ENCODE measurements at places on chromosomes 3 and 15.

- no peak for DNase-seq
Observed at GRCh38 chr15:92902737-92903593, 2.8 kb downstream of the CHD2 start.

GRCh38 chr3:56251343-56251945 lies 216.8 kb downstream of the ERC2 start:
- no peak for DNase-seq

DNA sequence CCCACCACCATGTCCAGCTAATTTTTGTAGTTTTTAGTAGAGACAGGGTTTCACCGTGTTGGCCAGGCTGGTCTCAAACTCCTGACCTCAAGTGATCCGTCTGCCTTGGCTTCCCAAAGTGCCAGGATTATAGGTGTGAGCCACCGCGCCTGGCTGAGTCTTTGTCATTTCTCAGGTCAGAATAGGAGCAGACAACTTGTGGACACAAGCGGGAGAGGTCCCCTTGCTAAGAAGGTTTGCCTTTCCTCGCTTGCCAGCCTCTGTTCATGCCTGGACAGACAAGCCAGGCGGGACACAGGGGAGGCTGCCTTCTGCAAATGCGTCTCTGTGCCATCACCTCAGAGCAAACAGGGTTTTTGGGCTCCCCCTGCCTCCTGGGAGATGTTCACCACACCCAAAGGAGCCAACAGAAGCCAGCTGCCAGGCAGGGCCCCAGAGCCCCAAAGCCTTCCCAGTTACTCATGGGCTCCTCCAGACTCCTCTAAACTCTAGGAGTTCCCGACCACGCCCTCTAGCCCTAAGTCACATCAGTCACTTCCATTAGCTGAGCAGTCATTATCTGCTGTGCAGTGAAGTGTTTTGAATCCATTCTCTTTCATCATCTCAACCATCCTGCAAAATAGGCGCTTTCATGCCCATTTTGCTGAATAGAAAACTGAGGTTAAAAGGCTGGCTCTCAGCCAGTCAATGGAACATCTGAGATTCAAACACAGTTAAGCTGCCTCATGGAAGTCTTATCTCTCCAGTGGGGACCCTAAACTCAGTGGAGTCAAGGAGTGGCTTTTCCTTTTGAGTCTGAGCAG lies 245.0 kb downstream of the UACA start:
- DNase-seq = no peak

DNA sequence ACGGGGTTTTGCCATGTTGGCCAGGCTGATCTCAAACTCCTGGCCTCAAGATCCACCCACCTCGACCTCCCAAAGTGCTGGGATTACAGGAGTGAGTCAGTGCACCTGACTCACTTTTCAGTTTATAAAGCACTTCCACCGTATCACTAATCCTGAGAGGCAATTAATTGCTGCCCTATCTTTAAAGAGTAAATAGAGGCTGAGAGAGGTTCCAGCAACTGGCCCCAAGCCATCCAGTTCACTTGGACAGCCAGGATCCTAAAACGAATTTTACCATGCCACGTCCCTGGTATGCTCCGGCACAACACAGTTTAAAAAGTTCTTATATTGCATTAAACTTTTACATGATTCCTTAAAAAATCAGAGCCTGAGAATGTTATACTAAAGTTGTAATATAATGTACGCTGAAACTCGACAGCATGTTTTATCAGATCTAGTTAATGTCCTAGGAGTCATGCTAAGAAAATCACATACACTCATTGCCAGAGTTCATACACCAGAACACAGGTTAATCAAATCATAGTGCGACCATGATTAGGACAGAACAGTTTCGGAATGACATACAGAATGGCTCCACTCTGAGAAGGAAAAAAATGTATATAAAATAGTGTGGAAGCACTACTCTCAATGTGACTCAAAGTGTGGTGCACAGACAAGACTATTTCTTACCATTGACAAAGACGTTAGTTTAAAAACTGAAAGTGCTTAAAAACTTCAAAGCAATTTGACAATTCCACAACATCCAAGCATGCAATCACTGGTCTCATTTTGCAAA lies 125.4 kb downstream of the ULK4 start:
- DNase-seq = no peak

GRCh38 chr3:134239538-134239937 lies 11.1 kb downstream of the RYK start:
- no peak for DNase-seq

- no peak for DNase-seq
Observed at GRCh38 chr3:42270561-42270960, 4.6 kb upstream of the CCK start.

GRCh38 chr15:98518823-98519561 lies 129.3 kb upstream of the IGF1R start:
- peak; percentile 31 for DNase-seq

DNA sequence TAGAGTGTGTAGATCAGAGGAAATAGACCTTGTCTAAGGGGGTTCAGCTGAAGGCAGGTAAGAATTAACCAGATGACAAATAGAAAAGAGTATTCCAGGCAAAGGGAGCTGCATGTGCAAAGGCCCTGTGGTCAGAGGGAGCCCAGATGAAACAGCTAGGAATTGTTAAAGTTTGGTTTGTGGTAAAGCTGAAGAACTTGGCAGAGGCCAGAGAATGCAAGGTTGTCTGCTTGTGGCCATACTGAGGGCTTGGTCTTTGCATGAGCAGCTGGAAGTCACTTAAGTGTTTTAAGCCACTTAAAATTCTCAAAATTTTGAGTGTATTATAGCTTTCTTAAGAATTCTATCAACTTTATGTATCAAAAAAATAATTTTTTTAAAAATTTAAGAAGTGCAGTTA lies 116.5 kb downstream of the NEK10 start:
- no peak for DNase-seq

DNA sequence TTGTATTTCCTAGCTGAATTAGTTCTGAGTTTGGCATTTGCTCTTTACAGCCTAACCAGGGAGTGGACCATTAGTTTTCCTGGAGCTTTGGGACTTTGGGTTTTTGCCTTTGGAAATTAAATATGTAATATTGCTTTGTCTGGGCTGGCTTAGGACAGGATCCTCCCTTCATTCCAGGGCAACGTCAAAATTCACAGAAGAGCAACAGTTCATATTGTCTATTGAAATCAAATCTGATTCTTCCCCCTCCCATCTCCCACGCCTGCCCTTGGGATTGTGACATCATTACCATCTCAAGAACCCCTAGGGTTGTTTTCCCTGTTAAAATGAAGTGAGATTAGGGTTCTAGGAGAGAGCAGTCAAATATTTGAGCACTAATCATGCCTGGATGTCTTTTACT lies 194.1 kb downstream of the ROBO2 start:
- no peak for DNase-seq

- no peak for DNase-seq
Observed at GRCh38 chr3:105222568-105223093, 144.1 kb upstream of the ALCAM start.

DNA sequence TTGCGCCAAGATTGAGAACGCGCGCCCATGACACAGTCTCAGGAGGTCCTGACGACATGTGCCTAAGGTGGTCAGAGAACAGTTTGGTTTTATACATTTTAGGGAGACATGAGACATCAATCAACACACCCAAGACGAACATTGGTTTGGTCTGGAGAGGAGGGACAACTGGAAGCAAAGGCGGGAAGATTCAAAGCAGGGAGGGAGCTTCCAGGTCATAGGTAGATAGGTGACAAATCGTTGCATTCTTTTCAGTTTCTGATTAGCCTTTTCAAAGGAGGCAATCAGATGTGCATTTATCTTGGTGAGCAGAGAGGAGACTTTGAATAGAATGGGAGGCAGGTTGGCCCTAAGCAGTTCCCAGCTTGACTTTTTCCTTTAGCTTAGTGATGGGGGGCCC lies 828.4 kb upstream of the DPPA4 start:
- DNase-seq = no peak

GRCh38 chr3:148319161-148319915 lies 378.4 kb upstream of the AGTR1 start:
- DNase-seq = no peak

DNA sequence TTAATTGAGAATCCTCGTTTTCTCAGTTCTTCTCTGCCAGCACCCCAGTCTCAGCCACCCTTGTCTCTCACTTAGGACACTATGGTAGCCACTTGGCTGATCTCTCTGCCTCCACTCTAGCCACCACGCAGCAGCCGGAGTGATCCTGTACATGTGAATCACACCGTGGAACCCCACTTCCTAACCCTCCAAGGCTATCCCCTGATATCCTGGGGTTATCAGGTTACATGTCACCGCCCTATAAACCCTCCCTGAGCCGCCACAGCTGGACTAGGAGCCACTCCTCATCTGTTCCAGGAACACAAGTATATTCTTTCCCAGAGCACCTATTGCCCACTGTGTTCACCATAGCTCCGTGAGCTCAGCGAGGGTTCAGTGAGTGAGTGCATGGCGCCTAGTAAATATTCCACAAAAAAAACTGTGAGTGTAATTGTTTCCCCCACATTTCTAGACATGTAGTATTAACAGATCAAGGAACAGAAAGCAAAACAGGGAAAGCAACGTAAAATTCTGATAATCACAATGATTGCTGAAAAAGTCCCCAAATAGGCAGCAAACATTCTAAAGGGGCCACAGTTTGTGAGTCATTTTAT lies 661 bp upstream of the PARP14 start:
- DNase-seq = peak; percentile 34

DNA sequence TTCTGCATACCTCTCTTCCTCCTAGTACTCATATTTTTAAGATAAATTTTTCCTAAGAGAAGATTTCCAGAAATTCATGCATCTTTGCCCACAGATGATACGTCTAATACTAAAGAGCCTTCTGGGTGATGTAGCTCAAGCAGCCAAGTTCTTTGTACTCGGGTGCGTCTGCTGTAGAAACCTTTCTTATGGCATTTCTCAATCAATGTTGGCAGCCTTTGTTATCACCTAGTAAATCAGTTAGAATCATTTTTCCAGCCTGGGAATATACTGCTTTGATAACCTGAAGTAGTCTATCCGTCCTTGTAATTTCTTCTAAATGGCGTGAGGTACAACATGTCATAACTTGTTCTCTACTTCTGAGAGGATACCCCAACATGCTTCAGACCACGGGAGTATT lies 104.5 kb downstream of the GOLIM4 start:
- no peak for DNase-seq

DNA sequence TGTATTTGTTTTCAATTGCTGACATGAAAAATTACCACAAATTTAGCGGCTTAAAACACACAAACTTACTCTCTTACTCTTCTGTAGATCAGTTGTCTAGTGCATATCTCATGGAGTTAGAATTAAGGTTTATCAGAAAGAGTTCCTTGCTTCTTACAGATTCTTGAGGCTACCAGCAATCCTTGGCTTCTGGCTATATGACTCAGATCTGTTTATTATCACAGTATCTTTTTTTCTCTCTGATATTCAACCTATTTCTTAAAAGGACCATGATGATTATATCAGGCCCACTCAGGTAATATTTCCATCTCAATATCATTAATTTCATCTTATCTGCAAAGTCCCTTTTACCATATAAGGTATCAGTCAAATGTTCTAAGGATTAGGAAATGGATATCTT lies 263.5 kb upstream of the BCHE start:
- no peak for DNase-seq

DNA sequence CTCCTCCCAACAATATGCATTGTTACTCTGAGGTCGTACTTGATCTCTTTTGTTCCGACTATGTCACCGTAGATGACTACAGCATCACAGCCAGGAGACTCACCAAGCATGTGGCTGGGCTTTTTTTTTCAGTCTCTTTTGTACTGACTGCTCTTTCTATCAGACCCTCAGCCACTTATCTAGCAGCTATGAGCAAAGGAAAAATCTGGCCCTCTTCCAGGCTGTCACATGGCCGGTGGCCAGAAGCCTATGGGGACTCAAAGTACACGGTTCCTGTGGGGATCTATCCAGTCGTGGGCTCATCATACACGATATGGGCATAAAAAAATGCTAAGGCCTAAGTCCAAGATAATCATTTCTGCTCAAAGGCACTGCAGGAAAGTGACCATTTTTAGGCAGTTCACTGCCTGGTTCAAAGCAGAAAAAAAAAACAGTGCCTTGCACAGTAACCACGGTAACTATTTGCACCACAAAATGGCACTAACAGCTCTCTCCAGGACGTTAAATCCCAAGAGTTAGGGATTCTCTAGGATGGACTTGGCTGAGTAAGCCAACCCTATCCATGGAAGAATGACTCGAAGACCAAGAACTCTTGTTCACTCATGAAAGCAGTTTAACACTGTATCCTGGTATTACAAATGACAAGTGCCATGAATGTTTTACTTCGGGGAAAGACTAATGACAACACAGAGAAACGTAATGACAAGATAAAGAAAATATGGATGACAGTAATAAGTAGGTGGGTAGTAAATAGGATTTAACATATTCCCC lies 50.3 kb downstream of the SHQ1 start:
- no peak for DNase-seq

DNA sequence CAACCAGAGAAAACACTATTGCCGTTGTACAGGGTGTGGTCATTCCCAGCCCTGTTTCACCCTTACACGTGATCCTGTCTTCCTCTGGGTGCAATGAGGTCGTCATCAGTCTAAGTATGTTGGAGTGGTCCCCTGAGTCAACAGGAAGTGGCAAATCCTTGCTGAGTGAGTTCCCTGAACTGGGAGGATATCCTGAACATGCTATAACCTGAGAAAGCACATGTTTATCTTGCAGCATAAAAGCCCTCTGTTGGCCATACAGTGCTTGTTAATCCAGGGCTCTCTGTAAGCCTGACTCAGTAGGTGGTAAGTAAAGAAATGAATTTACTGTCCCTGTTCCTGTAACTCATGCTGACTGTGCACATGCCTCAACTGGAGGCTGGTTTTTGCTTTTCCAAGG lies 477.8 kb upstream of the RGMA start:
- DNase-seq = no peak

GRCh38 chr15:100718075-100718980 lies 115.9 kb downstream of the ASB7 start:
- DNase-seq = no peak

DNA sequence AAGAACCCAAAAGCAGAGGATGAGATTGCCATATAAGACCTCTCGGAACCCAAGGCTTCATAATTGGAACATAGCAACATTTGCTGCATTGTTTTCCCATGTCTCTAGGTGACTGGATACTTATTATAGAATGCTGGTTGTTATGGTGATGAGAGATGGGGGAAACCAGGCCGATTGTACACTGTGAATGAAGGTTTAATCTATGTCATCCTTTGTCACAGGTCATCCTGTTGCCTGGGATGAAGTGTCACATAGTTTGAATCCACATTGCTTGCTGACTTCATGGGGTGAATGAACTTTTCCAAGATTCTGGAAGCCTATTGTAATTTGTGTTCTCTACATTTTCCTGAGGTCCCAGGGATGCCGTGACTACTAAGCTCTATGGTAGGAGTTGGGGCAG lies 41.8 kb downstream of the CLEC3B start:
- no peak for DNase-seq

DNA sequence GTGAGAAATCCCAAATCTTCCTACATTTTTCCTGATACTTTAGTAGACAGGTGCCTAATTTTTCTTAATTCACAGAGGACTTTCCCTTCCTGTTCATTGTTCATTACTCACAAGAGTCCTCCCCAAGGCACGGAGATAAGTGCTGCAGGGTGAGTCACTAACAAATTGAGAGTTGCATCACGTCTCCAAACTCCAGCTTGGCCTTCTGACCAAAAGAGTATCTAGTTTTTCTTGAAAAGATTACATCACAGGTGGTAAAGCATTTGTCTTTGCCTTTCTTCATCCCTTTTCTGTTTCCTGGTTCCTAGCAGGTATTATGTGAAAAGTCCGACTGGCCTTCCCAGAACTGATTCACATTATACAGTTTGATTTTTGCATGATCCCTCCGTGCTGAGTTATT lies 24.9 kb upstream of the RASGRP1 start:
- no peak for DNase-seq

Data from activated T-cell treated with anti-CD3 and anti-CD28 coated beads, Interleukin-2, amount 50 U/mL, for 1 hour (primary cell).